ENCODE measurements at places on chromosomes 4 and X.
A peak's percentile ranks its signal among the peaks of the same experiment; 100 is the strongest.

- DNase-seq, result no peak
These were observed 6.6 kb downstream of the KIT start for GRCh38 chr4:54664400-54664799.

DNA sequence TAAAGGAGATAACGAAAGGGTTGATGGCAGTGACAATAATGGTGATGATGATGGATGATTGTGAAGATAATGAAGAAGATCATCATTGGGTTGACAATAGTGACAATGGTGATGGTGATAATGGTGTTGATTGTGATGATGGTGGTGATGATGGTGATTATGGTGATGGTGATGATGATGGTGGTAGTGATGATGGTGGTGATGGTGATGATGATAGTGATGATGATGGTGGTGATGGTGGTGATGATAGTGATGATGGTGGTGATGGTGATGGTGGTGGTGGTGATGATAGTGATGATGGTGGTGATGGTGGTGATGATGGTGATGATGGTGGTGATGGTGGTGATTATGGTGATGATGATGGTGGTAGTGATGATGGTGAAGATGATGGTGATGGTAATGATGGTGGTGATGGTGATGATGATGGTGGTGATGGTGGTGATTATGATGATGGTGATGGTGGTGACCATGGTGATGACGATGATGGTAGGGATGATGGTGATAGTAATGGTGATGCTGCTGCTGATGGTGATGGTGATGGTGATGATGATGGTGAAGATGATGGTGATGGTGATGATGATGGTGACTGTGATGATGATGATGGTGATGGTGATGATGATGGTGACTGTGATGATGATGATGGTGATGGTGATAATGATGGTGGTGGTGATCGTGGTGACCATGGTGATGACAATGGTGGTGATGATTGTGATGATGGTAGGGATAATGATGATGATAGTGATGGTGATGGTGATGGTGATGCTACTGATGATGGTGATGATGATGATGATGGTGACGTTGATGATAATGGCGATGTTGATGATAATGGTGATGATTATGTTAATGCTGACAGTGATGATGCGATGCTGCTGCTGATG, 61.6 kb upstream of the NKX1-1 start:
- no peak for DNase-seq

- no peak for DNase-seq
These were observed 296.5 kb downstream of the PPP3CA start for GRCh38 chr4:101050837-101051205.

- no peak for DNase-seq
These were observed 646 bp downstream of the ABCB7 start for GRCh38 chrX:75155447-75155826.

DNA sequence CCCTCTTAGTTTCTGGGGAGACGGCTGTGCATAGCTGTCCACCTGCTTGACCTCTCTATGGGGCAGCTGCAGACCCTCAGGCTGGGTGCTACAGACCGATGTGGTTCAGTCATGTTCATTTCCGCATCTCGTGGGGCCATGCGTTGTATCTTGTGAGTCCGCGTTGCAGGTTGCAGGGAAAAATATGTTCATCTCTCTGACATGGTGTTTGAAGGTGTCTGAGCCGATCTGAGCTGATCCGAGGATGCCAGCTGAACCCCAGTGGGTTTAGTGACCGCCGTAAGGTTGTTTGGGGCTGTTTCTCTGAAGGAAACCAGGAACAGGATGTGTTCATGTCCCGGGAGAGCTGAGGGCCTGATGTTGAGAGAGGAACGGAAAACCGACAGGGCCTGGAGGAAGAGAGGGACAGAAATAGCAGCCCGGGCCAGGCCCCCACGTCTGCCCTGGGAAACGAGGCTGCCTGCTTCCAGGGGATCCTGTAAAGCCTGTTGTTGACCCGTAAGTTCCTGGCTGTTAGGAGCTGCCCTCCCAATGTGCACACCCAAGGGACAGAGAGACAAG, 9.8 kb upstream of the P2RY8 start:
- no peak for DNase-seq

GRCh38 chr4:167109859-167110258, 124.4 kb downstream of the SPOCK3 start:
- DNase-seq, result no peak

DNA sequence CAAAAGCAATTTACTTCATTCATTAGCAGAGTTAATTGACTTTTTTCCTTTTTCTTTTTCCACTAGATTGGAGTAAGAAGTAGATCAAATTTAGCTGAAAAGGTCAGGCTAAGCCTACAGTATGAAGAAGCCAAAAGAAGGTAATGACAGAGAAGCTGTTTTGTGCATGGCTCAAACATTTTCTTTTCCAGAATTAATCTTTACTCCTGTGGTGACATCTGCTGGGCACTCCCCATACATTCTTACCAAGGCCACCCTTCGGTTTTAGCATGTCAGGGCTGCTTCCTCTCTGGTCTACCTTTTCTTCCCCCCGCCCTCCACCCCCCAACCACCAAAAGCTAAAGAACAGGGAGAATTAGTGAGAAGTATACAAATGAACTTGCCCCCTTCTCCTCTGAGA, 70.2 kb downstream of the CLDN22 start:
- DNase-seq, result no peak

- no peak for DNase-seq
These were observed 309.9 kb downstream of the DHX15 start for GRCh38 chr4:24274381-24274941.

- DNase-seq, result no peak
These were observed 223.9 kb downstream of the CAMK2D start for GRCh38 chr4:113537628-113538027.

DNA sequence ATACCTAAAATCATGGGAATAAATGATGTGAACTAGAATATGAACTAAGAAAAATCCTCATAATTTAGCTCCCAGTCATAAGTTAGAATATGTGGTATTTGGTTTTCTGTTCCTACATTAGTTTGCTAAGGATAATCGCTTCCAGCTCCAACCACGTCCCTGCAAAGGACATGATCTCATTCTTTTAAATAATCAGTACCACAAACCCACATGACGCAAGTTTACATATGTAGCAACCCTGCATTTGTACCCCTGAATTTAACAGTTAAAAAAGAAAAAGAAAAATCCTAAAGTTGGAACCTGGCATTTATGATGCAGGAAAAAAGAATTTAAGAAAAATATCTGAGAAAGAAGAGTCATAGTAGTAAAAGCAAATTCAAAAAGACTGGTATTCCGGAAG, 13.3 kb downstream of the UBA6 start:
- DNase-seq, result no peak

DNA sequence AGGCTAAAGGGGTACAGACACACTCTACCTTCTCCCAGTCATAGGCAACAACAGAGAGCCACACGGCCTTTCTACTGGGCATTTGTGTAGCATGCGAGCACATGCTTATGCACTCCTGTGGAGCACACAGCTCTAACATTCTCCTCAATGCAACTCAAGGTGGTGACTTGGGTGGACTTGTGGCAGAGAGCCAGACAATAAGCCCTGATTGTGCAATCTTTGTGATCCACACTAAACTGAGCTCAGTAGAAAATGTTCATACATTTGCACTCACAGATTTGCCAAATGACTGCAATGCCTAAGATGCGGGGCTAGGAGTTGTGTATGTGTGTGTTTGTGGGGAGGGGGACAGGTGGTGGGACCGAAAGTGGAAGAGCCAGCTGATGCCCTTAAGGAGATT, 31.4 kb upstream of the SETD7 start:
- no peak for DNase-seq

- no peak for DNase-seq
These were observed 38.9 kb downstream of the ZDHHC15 start for GRCh38 chrX:75483933-75484332.

DNA sequence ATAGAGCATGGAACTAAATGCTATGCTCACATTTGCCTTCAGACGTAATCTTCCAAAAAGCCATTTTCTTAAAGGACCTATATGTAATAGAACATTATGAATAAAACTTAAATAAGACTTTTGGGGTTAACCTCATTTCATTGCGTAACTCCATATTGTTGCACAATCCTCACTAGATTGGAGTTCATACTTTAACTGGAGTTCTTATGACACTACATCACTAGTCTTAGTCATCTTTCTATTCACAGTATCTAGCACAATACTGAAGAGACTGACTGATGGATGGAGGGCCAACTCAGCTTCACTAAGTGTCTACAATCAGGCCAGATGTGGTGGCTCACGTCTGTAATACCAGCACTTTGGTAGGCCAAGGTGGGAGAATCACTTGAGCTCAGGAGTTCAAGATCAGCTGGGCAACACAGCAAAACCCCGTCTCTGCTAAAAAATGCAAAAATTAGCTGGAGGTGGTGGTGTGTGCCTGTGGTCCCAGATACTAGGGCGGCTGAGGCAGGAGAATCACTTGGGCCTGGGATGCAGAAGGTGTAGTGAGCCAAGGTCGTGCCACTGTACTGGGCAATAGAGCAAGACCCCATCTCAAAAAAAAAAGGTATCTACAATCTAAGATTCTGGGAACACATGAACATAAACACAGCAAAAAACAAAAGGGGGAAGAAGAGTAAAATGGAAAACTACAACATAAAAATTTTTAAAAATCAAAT, 80.8 kb upstream of the MAB21L2 start:
- no peak for DNase-seq

GRCh38 chr4:163967710-163968109, 473.2 kb downstream of the TMA16 start:
- no peak for DNase-seq

DNA sequence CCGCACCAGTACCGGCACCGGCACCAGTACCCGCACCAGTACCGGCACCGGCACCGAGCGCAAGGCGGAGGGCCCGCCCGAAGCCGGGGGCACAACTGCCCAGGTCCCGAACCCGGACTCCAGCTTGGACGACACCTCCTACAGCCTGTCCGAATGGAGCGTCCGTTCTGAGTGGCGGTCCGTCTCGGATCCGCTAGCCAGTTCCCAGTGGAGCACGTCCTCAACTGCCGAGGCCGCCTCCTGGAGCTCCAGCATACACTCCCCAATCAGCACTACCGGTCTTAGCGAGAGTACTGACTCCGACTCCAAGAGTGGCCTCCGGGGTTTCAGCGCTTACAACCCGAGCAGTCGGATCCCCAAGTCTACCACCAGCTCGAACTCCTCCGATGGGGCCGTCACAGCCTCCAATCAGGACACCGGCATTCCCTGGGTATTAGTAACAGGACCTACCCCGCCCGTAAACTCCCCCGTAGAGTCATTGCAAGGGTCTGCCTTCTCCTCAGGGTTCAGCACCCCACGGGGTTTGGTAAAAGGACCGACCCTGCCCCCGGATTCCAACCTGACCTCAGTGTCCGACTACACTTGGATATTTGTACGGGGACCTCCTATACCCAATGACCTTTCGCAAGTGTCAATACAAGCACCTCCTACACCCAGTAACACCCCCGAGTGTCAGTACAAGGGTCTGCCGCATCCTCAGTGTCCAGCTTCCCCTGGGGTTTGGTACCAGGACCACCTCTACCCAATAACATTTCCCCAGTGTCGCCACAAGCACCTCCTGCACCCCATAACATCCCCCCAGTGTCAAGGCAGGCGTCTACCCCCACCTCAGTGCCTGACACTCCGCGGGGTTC, 721 bp upstream of the MAOA start:
- DNase-seq, result peak; percentile 23

DNA sequence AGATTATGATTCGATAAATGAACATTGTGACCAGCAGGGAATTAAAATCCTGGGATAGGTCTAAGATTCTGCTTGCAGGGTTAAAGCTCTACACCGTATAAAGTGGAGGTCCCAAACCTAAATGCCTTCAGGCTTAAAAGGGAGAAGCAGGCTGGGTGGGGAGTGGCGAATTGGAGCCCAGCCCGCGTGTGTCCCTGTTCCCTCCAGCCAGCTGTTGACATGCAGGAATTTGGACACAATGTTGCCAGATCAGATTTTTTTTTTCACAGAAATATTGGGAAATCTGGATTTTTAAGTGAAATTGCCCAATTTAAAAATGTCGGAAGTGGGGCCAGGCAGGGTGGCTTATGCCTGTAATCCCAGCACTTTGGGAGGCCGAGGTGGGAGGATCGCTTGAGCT, 60.5 kb downstream of the ELF4 start:
- DNase-seq, result no peak

- DNase-seq, result peak; percentile 31
These were observed 607 bp upstream of the SCOC start for GRCh38 chr4:140372751-140373327.

GRCh38 chrX:103817502-103817901, 14.6 kb downstream of the RAB9B start:
- no peak for DNase-seq
